Stimulated activated CD4-positive, alpha-beta T cell treated with anti-CD3 and anti-CD28 coated beads, Interleukin-12 subunit alpha, Interleukin-12 subunit beta, amount 100 ng/mL, for 48 hours (primary cell): ENCODE measurements at places on chromosomes 5 and 9.

DNA sequence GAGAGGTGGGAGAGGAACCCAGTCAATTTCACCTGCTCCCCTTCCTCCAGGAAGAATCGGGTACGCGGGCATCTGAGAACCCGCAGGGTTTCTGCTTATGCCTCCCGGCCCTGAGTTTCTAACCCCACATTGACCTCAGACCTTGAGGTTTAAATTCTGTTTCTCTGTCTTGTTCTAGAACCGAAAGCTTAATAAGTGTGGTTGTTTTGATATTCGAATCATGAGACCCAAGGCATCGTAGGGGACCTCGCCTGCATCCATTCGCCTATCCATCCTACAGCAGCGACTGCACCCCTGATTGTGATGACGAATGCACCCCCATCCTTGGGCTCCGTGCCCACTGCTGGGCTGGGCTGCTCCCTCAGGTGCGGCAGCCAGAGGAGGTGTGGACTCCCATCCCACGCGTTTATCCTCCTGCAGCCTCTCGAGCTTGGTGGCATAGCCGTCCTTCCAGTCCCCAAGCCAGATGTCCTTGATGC, 80.8 kb upstream of the IER5L start:
- DNase-seq = no peak

- no peak for DNase-seq
These were observed 2.8 kb downstream of the CMBL start for GRCh38 chr5:10304932-10305331.

GRCh38 chr5:147098233-147098790, 136.5 kb upstream of the STK32A start:
- DNase-seq = peak; percentile 1

DNA sequence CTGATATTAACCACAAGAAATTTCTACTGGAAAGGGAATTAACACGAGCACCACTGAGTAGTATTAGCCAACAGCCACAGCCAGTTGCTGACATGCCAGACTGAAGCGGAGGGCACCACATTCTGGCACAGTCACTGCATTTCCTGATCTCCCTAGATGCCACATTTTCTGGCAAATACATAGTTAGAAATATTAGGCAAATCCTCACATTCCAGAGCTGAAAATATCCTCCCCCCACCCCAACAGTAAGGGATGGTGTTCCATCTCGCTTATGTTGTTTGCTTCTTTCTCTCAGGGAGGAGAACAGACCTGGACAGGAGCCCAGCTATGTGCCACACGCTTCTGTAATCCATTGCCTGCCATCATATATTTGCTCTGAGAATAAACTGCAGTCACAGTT, 32.8 kb upstream of the MCTP1 start:
- no peak for DNase-seq

DNA sequence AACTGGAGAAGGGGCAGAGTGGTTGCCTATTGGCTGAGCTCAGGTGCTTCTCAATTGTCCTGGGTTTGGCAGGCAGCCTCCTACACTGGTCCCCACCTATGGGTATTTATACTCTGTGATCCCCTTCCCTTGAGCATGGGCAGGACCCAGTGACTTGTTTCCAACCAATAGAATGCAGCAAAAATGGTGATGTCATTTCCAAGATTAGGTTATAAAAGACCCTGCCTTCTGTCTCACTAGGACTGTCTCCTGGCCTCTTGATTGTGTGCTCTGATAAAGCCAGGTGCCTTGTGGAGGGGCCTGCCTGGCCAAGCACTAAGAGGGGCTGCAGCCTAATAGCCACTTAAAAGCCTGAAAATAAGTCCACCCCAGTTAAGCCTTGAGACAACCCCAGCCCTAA, 76.1 kb downstream of the MSX2 start:
- DNase-seq = no peak

- DNase-seq = peak; percentile 38
These were observed 51.6 kb upstream of the PHYKPL start for GRCh38 chr5:178284093-178284675.
